Central memory CD4-positive, alpha-beta T cell (primary cell): ENCODE measurements at places on chromosomes 6 and 20.

GRCh38 chr6:87436435-87436834, 28.7 kb downstream of the CFAP206 start:
- DNase-seq, result peak; percentile 20

GRCh38 chr6:41642960-41643898, 5.0 kb downstream of the MDFI start:
- DNase-seq, result no peak

DNA sequence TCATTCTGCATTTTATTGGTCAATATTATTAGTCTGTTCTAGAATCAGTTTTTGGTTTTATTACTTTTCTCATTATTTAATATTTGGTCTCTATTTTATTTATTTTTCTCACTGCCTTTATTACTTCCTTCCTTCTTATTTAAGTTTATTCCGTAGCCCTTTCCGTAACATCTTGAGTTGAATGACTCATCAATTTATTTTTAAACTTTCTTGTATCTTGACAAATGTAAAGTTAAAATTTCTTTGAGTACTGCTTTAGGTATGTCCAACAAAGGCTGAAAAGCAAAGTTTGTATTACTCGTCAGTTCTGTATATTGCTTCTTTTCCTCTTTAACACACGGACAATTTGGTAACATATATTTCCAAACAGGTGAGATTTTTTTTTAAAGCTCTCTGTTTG, 192.0 kb downstream of the CD109 start:
- DNase-seq, result no peak

DNA sequence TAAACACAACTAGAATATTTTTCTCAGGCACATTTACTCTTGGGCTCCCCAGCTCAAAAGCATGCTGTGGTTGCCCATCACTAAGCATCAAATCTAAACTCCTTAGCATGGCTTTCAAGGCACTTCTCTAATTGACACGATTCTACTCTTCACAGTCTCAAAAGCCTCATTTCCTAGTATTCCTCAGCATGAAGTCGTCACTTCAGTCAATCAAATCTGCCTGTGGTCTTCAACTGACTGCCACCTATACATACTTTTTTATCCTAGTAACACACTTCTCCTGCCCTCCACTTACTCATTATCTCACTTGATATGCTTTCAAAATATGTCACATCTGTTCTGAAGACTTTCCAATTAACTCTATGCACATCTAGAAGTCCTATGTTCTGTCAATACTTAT, 110.3 kb downstream of the TBC1D32 start:
- DNase-seq, result no peak

- no peak for DNase-seq
Observed at GRCh38 chr6:111761212-111761611, 112.0 kb downstream of the FYN start.

DNA sequence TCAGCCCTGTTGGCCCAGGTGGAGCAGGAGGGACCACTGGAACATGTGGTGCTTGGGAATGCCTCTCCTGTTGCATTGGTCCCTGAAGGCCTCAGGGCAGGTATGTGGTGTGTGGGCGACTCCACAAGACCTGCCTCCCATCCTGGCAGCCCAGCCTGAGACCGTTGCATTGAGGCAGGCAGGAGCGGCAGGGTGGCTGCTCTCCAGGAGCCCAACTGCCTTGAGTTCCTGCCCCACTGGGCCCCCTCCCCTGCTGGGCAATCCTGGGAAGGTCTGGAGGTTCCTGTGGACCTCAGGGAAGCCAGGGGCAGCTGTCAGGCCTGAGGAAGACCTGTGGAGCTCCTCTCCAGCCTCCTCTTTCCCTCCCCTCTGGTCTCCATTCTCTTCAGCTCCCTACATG, 19.8 kb downstream of the MAVS start:
- DNase-seq, result no peak

GRCh38 chr6:148535976-148536375, 193.3 kb downstream of the SASH1 start:
- no peak for DNase-seq

GRCh38 chr6:63560801-63561287, 11.4 kb upstream of the LOC128125822 start:
- no peak for DNase-seq

GRCh38 chr20:18443886-18444285, 22.9 kb downstream of the DZANK1 start:
- DNase-seq, result no peak

GRCh38 chr6:83878902-83879644, 19.6 kb downstream of the CYB5R4 start:
- DNase-seq, result no peak

GRCh38 chr6:125489579-125490285, 188.0 kb upstream of the HDDC2 start:
- DNase-seq, result no peak

GRCh38 chr6:132936646-132937045, 122.3 kb downstream of the RPS12 start:
- no peak for DNase-seq

DNA sequence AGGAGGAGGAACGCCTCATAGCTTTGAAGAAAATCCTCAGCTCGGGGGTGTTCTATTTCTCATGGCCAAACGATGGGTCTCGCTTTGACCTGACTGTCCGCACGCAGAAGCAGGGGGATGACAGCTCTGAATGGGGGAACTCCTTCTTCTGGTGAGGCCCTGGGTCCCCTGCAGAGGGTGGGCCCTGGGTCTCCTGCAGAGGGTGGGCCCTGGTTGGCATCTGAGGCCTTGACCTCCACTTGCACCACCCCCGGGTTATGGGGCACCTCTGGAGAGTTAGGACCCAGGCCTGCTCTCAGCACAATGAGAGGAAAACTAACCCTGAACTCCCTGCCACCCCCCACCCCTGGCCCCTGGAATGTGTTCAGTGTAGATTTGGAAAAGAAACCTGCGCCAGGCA, 47.2 kb downstream of the SYNJ2 start:
- no peak for DNase-seq

GRCh38 chr6:103895136-103895535, 964.6 kb downstream of the HACE1 start:
- no peak for DNase-seq
